ENCODE measurements at places on chromosomes 16 and 17.

- DNase-seq: no peak
Observed at GRCh38 chr16:12449374-12449773, 354.3 kb downstream of the CPPED1 start.

GRCh38 chr16:69848637-69849545, 86.8 kb downstream of the WWP2 start:
- DNase-seq: peak; percentile 65

- peak; percentile 71 for DNase-seq
Observed at GRCh38 chr16:12685806-12686205, 117.9 kb downstream of the CPPED1 start.

- DNase-seq: peak; percentile 83
Observed at GRCh38 chr16:3961449-3961849, 80.9 kb upstream of the CREBBP start.

- DNase-seq: peak; percentile 58
Observed at GRCh38 chr16:72099377-72099818, 5.8 kb downstream of the DHX38 start.

DNA sequence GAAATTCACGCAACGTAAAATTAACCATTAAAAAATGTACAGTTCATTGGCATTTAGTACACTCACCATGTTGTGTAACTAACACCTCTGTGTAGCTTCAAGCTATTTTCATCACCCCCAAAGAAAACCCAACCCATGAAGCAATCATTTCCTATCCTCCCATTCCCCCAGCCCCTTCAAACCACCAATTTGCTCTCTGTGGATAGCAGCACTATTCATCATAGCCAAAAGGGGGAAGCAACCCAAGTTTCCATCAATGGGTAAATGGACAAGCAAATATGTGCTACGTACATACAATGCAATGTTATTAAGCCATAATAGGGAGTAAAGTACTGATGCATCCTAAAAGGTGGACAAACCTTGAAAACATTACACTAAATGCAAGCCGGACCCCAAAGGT, 10.9 kb upstream of the KRT222 start:
- no peak for DNase-seq

All from pons (tissue), 1 donor.